Stimulated activated CD4-positive, alpha-beta T cell treated with anti-CD3 and anti-CD28 coated beads, Interleukin-15, amount 100 ng/mL, for 24 hours (primary cell): ENCODE measurements at places on chromosomes 2 and 18.

- DNase-seq = no peak
These were observed 44.3 kb downstream of the MFSD6 start for GRCh38 chr2:190452433-190452832.

DNA sequence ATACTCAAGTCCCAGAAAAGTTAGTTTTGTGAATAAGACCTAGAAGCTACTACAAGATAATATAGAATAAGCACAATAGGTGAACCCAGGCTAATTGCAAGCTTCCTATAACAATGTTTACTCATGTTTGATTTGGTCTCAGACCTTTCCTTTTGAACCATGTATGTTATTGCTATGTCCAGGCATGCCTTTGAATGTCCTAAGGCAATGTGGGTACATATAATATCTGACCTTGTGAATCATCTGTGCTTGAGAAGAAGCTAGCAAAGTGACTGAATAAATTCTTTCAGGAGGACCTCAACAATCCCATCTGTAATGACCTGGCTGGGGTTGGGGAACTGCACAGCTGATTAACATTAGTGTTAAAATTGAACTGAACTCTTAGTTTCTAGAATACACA lies 1285.9 kb upstream of the CELF4 start:
- no peak for DNase-seq

- DNase-seq = no peak
These were observed 123.5 kb downstream of the ZNF516 start for GRCh38 chr18:76371301-76372203.

DNA sequence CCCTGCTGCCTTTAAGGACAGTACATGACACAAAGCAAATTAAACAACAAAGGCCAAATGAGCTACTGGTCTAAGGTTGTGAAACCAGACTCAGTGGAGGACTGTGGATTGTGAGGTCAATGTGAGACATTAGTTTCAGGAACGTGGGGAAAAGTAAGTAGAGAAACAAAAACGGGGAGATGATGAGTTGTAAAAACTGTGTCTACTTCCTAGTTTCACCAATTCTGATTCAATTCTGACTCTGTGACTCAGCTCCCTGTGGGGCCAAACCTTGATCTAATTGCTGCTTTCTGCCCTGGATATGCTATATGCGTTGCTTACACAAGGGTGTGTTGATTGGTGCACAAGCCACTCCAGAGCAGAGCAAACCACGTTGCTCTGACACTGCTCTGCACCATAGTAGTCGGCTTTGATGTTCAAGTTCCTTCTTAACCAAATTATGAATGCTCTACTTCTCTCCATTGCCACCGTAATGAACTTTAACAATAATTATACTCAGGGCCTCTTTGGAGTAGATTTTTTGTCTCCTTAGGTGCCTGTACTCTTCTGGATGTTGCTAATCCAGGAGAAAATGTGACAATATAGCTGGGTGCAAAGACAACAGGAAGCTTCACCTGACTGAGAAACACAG lies 1640.1 kb upstream of the CELF4 start:
- no peak for DNase-seq

- DNase-seq = no peak
These were observed 665.5 kb upstream of the CNTNAP5 start for GRCh38 chr2:123359636-123360035.

DNA sequence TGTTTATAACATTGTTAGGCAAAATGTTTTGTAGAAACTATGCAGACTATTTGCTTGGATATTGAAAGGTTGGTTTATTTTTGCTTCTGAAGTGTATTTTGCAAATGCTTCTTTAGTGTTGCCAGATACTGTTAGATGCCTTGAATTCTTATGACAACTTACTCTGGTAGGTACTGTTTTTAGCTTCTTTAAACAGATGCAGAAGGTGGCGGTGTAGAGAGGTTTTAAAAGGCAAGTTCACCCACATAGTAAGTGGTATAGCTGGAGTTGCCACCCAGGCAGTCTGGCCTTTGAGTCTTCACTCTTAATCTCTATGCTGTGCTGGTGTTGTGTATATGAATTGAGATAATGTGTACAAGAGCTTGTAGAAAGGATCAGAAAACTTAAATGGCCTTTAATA lies 3.6 kb downstream of the PCYOX1 start:
- DNase-seq = no peak
